ENCODE measurements at places on chromosomes 6 and 20. TPM values are rescaled to one million over a fixed set of nuclear protein-coding genes. Genes with fewer than 3 reads are reported as not detected.
A peak's percentile ranks its signal among the peaks of the same experiment; 100 is the strongest.

GRCh38 chr6:69796642-69797390, at the start of gene LMBRD1:
Gene LMBRD1, minus strand, starts transcription at chr6:69797010. Its CDS starts 129 bp downstream, at chr6:69796881.
- ATAC-seq: peak; percentile 99

GRCh38 chr6:170376386-170377043, 70.0 kb downstream of the FAM120B start:
- no peak for ATAC-seq

STMND1 gene
- total RNA-seq: not detected

DNA sequence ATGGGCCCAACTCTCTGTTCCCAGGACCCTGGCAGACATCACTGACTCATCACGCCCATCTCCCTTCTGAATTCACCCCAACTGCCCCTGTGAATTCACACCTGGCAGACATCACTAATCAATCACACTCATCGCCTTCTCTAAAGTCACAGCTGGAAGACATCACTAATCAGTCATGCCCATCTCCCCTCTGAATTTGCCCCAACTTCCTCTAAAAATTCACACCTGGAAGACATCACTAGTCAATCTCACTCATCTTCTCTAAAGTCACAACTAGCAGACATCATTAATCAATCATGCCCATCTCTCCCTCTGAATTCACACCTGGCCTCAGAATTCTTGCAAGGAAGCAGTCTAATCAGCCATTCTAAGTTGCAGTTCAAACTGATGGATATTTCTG, 111.1 kb downstream of the FOXA2 start:
- no peak for ATAC-seq

JPH2 gene
- total RNA-seq: 1.0 TPM

DNA sequence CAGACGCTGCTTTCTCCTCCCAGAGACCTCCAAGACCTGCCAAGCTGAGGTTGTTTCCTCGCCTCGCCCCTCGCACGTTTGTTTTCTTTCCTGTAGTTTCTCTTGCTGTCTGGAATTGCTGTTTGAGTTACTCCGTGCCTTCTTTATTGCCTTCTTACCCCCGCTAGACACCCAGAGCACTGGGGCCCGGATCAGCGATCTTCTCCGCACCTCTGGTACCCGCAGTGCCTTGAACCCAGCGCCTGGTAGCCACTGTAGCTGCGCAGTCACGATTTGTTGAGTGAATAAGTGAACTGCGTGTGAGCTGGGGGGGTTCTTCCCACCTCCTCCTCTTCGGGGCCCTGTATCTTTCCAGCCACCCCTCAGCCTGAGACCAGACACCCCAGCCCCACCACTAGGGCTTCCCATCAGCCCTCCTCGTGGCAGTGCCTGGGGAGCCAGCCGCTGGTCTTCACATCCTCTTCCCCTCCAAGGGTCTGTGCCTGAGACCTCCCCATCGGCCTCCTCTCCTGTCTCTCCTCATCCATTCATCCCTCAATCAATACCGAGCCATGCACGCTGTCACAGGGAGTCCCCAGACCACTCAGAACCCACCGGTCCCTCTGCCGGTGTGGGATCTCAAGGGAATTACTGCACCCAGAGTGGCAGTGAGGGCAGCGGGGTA, 849 bp upstream of the BMP7 start:
- ATAC-seq: no peak

DNA sequence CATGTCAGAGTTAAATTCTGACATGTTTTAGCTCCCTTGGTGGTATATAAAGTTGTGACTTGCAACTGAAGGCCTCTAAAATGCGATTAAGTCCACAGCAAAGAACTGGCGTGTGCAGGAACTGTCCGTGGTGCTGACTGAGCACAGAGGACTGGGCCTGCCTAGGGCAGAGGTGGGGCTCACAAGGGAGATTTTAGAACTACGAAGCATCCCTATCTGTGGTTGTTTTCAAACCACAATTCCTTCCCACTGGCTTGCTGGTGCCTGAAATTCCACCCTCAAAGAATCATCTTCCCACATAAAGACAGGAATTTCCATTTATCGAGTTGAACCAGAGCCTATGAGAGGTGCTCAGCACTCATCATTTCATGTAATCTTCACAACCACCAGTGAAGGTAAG, 30.1 kb downstream of the RIMS4 start:
- peak; percentile 60 for ATAC-seq

GRCh38 chr20:25022680-25023079, 30.1 kb upstream of the APMAP start:
- ATAC-seq: peak; percentile 95

DNA sequence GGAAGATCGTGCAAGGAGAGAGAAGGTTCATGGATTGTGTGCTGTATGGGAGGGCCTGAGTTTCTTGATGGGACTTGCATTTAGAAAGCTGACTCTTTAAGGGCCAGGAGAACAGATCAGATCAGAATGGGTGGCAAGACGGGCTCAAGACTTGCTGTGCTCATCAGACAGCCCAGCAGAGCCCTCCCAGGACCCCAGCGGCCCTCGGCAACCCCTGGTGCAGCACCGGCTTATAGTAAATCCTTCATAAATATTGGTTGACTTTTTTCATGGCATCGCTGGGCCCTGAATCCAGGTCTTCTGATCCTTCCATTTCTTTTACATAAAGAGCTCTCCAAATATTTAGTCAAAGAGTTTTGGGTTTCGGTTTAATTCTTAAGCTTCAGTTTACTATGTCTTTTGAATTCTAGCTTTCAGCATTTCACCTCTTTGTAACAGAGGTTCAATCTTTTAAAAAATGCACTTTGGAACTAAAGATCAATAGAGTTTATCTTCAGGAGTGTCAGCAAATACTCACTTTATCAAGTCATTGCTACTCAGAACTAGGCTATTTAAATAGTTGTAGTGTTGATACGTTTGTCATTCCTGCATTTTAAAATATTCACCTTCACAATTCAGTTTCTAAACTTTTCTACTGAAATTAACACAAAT, 205.6 kb downstream of the ZDHHC14 start:
- ATAC-seq: no peak

DNA sequence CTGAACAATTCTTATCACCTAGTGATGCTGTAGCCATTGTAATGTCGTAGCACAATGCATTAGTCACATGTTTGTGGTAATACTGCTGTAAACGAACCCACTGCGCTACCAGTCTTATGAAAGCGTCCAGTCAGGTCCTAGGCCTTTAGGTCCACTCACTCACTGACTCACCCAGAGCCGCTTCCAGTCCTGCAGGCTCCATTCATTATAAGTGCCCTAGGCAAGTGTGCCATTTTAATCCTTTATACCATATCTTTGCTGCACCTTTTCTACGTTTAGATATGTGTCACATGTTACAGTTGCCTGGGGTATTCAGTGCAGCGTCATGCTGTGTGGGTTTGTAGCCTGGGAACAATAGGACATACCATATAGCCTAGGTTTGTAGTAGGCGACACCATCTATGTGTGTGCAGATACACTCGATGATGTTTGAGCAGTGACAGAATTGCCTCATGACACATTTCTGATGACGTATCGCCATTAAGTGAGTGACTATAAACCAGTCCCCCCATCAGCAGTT, 15.4 kb downstream of the IGF2R start:
- peak; percentile 77 for ATAC-seq

GRCh38 chr6:66189915-66190314, 482.9 kb upstream of the EYS start:
- ATAC-seq: no peak

EMILIN3 gene
- total RNA-seq: 0.12 TPM

DNA sequence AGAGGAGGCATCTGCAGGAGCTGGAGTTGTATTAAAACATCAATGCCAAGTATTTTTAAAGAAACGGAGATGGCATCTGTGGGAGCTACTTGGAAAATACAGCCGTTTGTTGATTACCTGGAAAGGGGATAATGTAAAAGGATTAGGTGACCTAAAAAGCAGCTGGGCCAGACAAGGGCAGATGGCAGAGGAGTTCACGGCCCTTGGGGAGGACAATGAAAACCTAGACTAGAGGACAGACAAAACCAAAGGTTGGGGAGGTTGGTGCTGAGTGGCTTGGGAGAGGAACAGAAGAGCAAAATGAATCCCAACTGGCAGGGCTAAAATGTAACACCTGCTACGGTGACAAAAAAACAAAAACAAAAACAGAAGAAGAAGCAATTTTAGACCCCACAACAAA, 260.5 kb upstream of the JARID2 start:
- no peak for ATAC-seq

CST2 gene
- not detected for total RNA-seq

DNA sequence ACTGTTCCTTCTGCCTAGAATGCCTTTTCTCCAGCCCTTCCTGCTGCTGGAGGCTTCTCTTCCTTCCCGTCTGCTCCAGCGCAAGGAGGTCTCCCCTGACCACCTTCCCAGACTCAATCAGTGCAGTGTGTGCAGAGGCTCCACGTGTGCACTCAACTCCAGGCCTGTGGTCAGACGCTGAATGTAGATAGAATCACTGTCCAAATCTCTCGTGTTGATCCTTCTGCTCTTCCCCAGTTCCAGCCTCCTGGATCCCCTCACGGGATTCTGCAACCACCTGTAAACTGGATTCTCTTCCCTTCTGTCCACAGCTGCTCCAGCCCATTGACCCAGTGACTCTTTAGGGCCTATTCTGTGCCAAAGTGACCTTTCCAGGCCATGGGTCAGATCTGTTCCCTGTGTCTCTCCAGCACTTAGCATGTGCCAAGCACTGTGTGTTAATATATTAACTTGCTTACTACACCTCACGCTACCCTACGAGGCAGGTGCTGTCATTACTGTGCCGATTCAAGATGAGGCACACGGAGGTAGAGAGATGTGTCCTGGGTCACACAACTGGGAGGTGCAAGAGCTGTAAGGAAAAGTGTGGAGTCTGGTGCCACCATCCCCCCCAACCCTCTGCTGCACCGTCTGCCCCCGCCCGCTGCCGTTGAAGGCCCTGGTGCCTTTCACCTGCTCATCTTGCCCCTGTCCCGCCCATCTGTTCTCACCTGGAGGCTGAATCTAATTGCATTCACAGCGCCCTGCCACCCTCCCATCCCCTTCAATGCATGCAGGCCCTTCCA, 112.2 kb downstream of the SULF2 start:
- no peak for ATAC-seq

GRCh38 chr20:37596890-37597536, 69.3 kb upstream of the BLCAP start:
- ATAC-seq: no peak
